ENCODE measurements at places on chromosomes 12 and 14.

GRCh38 chr14:97116546-97116945 lies 319.4 kb downstream of the VRK1 start:
- no peak for DNase-seq

DNA sequence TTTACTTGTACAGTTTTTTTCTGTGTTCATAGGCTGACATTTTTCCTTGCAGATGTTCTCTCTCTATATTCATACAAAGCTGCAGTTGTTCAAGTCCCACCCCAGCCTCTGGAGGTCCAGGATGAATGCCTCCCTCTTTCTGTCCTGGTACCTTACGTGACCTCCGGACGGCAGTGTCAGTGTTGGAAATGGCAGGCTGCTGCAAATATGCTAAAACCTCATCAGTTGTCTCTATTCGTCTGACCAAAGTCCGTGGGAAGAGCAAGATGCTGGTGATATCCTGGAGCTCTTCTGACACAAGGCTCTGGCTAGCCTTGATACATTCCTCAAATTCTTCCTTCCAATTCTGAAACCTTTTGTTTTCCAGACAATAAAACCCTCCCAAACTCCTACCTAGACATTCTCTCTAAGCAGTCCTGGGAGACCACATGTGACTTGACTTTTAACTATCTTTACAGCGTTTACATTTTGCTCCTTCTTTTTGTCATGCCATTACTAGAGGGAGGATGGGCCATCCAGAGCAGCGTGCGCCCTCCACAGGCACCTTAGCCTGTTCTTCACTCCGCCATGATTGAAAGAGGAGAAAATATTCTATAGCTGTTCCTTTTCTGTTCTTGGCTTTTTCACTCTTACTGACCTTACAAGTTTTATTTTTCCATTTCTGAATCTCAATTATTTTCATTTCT lies 143.6 kb downstream of the RGS6 start:
- DNase-seq: no peak

DNA sequence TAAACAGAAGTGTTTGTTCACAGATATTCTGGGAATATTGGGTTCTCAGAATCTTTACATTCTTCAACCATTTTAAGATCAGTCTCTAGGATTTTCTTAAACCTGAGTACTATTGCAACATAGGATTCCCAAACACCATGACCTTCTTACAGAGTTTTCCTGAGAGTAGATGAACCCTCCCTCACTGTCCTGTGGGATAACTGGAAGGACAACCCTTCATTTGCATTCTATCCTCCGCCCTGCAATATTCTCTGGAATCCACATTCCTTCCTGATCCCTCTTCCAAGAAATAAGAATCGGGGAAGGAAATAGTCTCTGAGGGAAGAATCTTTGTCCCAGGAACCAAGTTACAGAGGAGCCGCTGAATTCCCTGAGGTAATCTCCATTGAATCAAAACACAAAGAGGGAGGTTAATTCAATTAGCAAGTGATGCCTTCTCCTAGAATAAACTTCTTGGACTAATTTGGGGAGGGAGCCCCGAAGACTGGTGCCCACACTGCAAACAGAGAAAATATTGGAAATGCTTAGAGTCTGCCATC lies 99.8 kb upstream of the MBIP start:
- no peak for DNase-seq

- DNase-seq: no peak
Measured at GRCh38 chr12:64737539-64737938, 21.7 kb downstream of the GNS start.

- no peak for DNase-seq
Measured at GRCh38 chr12:113445544-113446171, 23.5 kb downstream of the SDSL start.

GRCh38 chr12:77089686-77090220 lies 24.4 kb upstream of the E2F7 start:
- no peak for DNase-seq

- DNase-seq: no peak
Measured at GRCh38 chr12:42905419-42905705, 315.8 kb upstream of the PRICKLE1 start.

DNA sequence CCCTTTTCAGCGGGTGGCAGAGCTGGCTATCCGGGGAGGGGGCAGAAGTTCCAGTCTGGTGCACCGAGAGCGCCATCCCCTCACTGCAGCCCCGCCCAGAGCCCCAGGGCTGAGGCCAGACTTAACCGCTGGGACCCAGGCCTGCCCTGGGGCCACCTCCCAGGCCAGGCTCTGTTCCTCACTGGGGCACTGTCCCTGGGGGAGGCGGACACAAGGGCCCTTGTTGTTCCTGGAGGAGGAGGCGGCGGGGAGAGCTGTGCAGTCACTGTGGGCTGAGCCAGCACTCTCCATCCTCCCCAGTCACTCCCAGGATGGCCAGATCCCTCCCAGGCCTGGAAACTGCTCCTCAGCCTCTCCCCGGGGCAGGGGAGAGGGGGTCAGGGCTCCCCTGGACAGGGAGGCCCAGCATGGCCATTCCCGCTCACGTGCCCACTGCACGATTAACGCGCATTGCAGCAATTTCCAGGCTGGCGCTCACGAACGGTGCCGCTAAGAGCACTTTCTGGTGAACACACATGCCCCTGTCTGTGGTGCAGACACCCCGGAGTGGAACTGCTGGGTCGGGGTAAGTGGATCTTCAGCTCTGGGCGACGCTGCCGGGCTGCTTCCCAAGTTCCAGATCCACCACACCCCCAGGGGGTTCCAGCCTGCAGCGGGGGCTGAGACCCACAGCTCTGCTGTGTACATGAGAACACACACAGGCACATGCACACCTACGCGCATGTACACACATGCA lies 89.8 kb upstream of the SFSWAP start:
- no peak for DNase-seq

DNA sequence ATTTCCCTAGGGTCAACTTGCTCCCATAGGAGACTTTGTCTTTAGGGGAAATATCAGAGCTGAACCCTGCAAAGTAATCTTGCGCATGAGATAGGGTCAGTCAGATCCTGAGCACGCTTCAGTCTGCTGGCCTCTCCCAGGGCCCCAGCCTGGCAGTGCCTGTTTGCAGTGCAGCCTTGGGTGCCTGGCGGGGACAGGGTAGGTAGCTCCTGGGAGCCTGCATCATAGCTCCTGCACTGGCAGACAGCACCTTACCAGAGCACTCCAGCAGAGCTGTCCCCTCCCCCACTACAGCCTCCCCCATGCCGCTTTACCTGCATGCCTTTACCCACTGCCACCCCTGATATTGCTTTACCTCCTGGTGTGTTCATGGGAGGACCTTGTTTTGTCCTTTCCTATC lies 237.3 kb downstream of the CCDC59 start:
- DNase-seq: no peak

GRCh38 chr12:113332688-113333417 lies 2.1 kb downstream of the SLC8B1 start:
- DNase-seq: no peak

GRCh38 chr12:29858270-29858786 lies 74.6 kb upstream of the TMTC1 start:
- no peak for DNase-seq

- no peak for DNase-seq
Measured at GRCh38 chr14:95741781-95742180, 27.9 kb upstream of the TCL1A start.

DNA sequence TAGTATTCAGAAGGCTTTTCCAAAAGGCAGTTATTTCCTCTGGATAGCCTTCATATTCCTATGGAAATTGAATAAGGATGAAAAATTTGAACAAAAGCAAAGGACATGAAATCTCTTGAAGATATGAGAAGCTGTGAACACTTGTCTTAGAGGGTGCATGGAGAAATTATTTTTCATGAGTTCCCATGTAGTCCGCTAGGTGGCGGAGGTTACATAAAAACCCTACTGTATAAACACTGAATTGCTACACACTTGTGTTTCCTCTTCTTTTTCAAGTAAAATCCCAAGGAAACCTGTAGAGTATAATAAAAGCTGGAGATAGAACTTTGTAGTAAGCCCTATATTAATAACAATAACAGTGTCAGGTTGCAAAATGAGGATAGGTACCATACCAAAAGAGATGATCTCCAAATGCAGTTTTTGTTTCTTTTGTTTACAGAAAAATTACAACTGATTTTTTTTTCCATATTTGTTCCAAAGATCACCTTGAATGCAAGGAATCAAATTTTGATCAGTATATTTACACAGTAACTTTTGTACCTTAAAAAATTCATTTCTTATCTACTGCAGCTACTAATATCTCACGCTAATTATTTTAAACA lies 37.8 kb upstream of the OR4E1 start:
- DNase-seq: no peak

GRCh38 chr12:88300931-88301330 lies 158.8 kb downstream of the TMTC3 start:
- no peak for DNase-seq

DNA sequence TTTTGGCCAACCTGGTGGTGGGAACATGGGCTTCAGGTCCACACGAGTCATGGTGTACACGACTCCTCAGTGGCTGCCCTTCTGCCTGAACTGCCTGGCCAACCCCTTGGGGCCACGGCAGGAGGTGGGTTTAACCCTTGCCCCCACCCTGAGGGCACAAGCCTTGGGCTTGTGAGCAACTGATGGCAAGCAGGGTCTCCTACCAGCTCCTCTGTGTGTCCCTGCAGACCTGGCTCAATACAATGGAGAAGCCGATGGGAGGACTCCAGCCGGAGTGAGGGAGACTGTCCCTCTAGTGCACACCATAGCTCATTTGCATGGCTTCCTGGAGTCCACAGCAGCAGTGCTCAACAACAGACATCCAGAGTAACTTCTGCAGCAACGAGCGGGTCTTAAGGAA lies 28.0 kb downstream of the JAG2 start:
- no peak for DNase-seq

- DNase-seq: no peak
Measured at GRCh38 chr12:32546272-32546671, 132.8 kb upstream of the DNM1L start.

GRCh38 chr12:75704664-75705063 lies 193.3 kb upstream of the KRR1 start:
- no peak for DNase-seq

DNA sequence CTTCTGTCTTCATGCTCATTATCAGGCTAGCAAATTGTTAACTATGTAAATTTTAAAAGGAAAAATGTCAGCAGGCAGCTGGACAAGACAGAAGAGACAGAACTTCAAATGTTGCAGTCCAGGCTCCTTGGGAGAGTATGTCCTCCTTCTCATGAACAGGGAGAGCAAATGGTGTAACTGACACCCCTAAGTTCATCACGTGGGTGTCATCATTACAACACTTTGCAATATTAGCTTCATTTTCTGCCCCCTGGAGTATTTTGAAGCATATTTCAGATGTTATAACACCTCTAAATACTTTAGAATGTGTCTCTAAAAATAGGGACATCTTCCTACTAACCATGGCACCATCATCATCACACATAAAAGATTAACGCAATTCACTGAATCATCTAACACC lies 62.1 kb downstream of the ZNF664 start:
- no peak for DNase-seq

- no peak for DNase-seq
Measured at GRCh38 chr12:86729739-86730138, 473.5 kb upstream of the MGAT4C start.

- DNase-seq: no peak
Measured at GRCh38 chr12:57250956-57251355, at the start of gene STAC3. Gene STAC3, minus strand, starts transcription at chr12:57251187. Its CDS starts 1,551 bp downstream, at chr12:57249636.

DNA sequence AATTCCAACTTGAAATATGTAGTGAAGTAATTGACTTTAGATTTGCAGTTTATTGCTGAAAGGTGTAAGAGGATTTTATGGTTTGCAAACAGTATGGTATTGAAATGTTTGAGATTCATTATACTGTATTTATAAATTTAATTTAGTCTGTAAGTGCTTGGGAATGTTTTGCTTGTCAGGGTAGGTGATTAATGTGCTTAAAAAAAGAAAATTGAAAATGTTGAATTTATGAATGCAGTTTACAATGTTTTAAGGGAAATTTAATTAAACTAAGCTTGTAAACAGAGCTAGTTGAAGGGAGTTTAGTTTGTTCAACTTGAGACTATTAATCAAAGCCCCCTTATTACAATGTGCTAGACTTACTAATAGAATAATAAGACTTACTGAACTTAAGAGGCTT lies 18.0 kb upstream of the CRY1 start:
- DNase-seq: no peak

DNA sequence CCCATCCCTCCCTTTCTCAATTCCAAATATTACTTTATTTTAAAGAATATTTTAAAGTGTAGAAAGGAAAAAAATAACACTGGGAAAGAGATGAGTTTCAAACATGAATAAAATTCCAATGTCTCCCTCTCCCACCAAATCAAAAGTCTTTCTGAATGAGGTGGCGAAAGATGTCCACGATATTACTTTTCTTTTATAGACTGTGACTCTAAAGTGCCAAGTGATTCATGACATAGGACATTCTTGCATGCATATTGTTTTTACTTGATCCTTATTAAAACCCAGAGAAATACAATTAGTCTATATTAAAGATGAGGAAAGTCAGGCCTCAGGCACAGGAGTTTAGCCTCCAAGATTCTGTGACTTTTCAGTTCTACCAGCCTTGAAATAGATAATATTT lies 16.0 kb upstream of the LUM start:
- no peak for DNase-seq

DNA sequence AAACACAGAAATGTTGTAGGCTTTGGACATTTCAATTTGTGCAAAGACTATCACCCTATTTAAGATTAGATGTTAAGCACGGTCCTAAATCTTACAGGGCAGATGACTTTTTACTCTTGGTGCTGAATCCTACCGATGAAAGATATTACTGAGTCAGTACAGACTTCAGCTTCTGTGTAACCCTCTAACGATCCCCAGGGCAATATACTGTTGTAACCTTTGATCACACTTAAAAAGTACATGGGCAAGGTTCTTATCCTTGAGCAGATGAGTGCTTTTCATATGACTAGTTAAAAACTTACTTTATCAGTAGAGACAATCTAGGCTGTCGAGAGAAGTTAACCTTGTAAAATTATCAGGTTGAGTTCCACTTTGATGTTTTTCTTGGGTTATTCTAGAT lies 22.5 kb downstream of the PDE3A start:
- no peak for DNase-seq

DNA sequence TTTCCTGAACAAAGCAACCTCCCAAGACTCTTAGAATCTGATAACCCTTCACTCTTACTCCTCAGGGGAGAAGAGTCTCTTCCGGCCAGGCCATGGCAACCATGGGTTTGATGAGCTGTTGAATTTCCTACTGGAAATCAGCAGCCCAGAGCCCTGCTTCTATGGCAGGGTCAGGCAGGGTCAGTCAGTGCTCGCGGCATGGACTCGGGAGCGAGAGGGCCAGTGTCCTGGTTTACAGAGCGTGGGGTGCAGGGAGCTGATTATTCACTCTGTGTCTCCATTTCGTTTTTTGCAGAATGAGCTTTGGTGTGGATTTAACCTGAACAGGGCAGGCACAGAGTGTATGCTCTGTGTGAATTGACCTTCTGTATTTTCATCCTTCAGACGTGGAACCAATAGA lies 340.6 kb upstream of the SFSWAP start:
- no peak for DNase-seq

DNA sequence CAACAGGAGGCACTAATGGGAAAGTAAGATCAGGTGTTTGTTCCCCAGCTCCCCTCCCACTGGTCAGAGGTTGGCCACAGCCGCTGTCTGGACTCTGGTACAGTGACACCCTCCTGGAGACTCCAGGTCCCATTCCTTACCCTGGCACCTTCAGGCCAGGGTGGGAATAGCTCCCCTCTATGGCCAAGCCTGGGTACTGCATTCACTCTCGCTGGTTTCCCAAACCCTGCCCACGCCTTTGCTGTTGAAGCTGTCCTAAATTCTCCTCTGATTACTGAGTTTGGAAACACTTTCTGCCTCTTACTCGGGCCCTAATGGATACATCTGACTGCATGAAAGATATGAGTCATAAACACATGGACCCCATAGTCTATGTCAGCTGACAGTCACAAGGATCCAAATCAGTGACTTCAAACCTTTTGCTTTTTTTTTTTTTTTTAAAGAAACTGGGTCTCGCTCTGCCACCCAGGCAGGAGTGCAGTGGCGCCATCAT lies 17.9 kb downstream of the HRK start:
- DNase-seq: no peak

Data from activated naive CD8-positive, alpha-beta T cell treated with anti-CD3 and anti-CD28 coated beads, Interleukin-2, amount 50 U/mL, for 24 hours (primary cell).